ENCODE measurements at places on chromosomes 5 and 9. TPM values are rescaled to one million over a fixed set of nuclear protein-coding genes. Genes with fewer than 3 reads are reported as not detected.

Gene PKD2L2
- not detected for total RNA-seq

Gene MAN2A1
- total RNA-seq = 93.4 TPM

Gene HACD4
- 0.19 TPM for total RNA-seq

Gene FOXD4
- 0.19 TPM for total RNA-seq

Gene SPZ1
- not detected for total RNA-seq

Gene DDX4
- total RNA-seq = not detected

Gene ACSL6
- not detected for total RNA-seq
